ENCODE measurements at places on chromosomes 1 and 21. TPM values are rescaled to one million over a fixed set of nuclear protein-coding genes. Genes with fewer than 3 reads are reported as not detected.

The CELA2A gene
- not detected for total RNA-seq

The PPIAL4G gene
- total RNA-seq = not detected

The OLFML3 gene
- 55.2 TPM for total RNA-seq

- no peaks in the 10 kb centered on the region for H3K36me3 ChIP-seq
- no peak overlapping the region for H3K4me3 ChIP-seq
- no peaks in the 10 kb centered on the region for H3K27me3 ChIP-seq
Observed at GRCh38 chr1:8465692-8466091, 147.8 kb downstream of the SLC45A1 start.

DNA sequence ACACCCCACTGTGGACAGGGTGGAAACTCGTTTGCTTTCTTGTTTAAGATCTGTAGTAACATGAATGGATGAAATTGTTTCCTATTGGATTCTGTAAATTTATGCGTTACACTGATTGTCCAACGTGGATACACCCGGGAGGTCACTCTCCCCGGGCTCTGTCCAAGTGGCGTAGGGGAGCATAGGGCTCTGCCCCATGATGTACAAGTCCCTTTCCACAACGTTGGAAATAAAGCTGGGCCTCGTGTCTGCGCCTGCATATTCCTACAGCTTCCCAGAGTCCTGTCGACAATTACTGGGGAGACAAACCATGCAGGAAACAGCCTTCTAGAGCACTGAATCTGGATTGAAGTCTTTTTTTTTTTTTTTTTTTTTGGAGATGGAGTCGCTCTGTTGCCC, 1.4 kb downstream of the RCC1 start:
- no peak for DNase-seq
- peaks cover 22% of the 10 kb centered on the region for H3K27me3 ChIP-seq
- peaks cover 60% of the 10 kb centered on the region for H3K36me3 ChIP-seq

GRCh38 chr1:19204446-19205266, 5.4 kb downstream of the UBR4 start:
- no peak overlapping the region for H3K4me3 ChIP-seq
- DNase-seq = no peak
- H3K36me3 ChIP-seq = peaks cover 51% of the 10 kb centered on the region
- H3K4me1 ChIP-seq = peaks cover 26% of the 10 kb centered on the region
- no peak overlapping the region for H3K27ac ChIP-seq
- H3K27me3 ChIP-seq = no peaks in the 10 kb centered on the region

- H3K27me3 ChIP-seq = no peaks in the 10 kb centered on the region
- H3K36me3 ChIP-seq = no peaks in the 10 kb centered on the region
- peaks cover 13% of the 10 kb centered on the region for H3K4me1 ChIP-seq
- H3K4me3 ChIP-seq = no peak overlapping the region
- DNase-seq = no peak
Observed at GRCh38 chr1:47942240-47942629, 55.0 kb downstream of the TRABD2B start.

- H3K4me1 ChIP-seq = no peaks in the 10 kb centered on the region
- H3K36me3 ChIP-seq = no peaks in the 10 kb centered on the region
- H3K27me3 ChIP-seq = no peaks in the 10 kb centered on the region
- H3K27ac ChIP-seq = no peak overlapping the region
Observed at GRCh38 chr1:218408135-218408534, 63.0 kb downstream of the TGFB2 start.
